SJSA1 (cell line): ENCODE measurements at places on chromosomes 12 and 14.

- no peak for DNase-seq
- no peaks in the 10 kb centered on the region for H3K36me3 ChIP-seq
- H3K27me3 ChIP-seq = no peaks in the 10 kb centered on the region; the same call in 1 of the 2 replicates
- no peak overlapping the region for H3K27ac ChIP-seq
These were observed 21.6 kb upstream of the TMCC3 start for GRCh38 chr12:94671917-94672316.

GRCh38 chr14:33767586-33768457, 183.1 kb downstream of the EGLN3 start:
- peaks cover 12% of the 10 kb centered on the region for H3K4me1 ChIP-seq
- no peaks in the 10 kb centered on the region for H3K36me3 ChIP-seq
- H3K4me3 ChIP-seq = no peak overlapping the region
- H3K27me3 ChIP-seq = no peaks in the 10 kb centered on the region
- DNase-seq = no peak
- 0 out of 2 replicates have a peak overlapping the region, but pooled peaks have one; percentile 9 for H3K27ac ChIP-seq

DNA sequence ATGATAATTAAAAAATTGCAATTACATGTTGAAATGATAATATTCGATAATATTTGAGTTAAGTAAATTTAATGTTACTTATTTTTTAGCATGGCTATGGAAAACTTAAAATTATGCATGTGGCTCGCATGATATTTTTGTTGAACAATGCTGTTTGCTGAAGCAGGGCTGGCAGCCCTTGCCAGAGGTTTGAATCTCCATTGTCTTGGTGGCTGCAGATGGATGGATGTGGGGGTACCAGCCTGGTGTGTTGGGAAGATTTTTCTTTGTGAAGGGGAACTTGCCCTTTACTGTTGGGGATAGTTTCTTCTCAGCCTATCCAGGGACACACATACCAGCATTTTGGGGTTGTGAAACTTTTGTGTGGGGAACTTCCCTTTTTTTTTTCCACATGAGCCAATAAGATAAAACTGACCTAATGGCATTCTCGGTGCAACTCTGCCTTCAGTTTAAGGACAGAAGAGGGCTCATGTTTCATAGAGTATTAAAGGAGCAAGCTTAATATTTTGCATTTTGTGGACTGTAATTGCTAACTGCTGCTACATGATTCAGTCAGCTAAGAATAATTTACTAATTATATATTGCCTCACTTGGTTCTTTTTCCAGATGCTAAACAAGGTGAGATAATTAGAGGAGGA, 8.8 kb downstream of the RASSF3 start:
- DNase-seq = no peak
- no peak overlapping the region for H3K4me3 ChIP-seq
- H3K4me1 ChIP-seq = peaks cover 43% of the 10 kb centered on the region

- no peak overlapping the region for H3K4me3 ChIP-seq
- H3K27ac ChIP-seq = no peak overlapping the region
- H3K27me3 ChIP-seq = no peaks in the 10 kb centered on the region
- H3K36me3 ChIP-seq = no peaks in the 10 kb centered on the region
These were observed 98.1 kb downstream of the PTPRR start for GRCh38 chr12:70822412-70822811.

DNA sequence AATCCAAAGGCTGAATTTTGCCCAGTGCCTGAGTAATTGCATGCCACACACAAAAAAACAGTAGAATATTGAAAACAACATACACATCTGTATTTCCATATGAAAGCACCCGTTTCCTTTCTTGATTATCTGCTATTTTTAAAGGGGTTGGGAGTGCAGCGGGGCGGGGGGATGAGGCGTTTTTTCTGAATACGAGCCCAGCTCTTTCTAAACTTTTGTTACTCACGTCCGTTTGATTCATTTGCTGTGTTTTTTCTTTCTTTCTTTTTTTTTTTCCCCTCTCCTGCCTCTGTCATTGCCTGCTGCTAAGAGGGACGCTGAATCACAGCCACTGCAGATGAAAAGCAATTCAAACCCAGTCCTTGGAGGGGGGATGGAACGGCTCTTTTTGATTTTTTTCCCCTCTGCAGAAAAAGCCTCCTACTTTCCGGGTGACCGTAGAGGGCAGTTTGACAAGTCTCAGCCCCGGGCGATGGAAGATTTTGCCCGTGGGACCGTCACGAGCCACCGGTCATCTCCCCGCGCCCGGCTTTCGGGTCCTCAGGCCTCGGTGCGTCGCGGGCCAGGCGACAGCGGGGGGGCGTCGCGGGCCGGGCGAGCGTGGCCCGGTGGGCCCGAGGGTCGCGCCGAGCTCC, 572 bp upstream of the RASSF8 start:
- peak overlapping the region; percentile 93 for H3K4me3 ChIP-seq
- H3K27ac ChIP-seq = peak overlapping the region; percentile 99
- H3K27me3 ChIP-seq = no peaks in the 10 kb centered on the region
- peaks cover 17% of the 10 kb centered on the region for H3K36me3 ChIP-seq
- DNase-seq = peak; percentile 82

GRCh38 chr12:93183940-93184671, 193.6 kb upstream of the NUDT4 start:
- no peak for DNase-seq
- H3K27me3 ChIP-seq = no peaks in the 10 kb centered on the region
- no peak overlapping the region for H3K27ac ChIP-seq
- H3K4me1 ChIP-seq = no peaks in the 10 kb centered on the region

DNA sequence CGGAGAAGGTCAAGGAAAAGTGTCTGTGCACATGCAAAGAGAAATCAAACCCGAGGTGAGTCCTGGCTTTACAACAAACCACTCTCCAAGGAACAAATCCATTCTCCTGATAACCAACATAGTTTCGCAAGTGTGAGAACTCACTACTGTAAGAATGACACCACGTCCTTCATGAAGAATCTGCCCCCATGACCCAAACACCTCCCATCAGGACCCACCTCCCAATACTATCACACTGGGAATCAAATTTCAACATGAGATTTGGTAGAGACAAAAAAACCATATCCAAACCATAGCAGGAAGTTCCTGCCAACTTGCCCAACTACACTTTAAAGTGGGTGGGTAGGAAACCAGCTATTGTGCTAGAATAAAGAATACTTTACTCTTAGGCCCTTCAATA, 2.4 kb upstream of the ERC1 start:
- H3K27ac ChIP-seq = no peak overlapping the region
- peaks cover 3% of the 10 kb centered on the region; the same call in 1 of the 2 replicates for H3K36me3 ChIP-seq
- peaks cover 21% of the 10 kb centered on the region for H3K4me1 ChIP-seq
- DNase-seq = no peak
- no peaks in the 10 kb centered on the region for H3K27me3 ChIP-seq
- H3K4me3 ChIP-seq = no peak overlapping the region

DNA sequence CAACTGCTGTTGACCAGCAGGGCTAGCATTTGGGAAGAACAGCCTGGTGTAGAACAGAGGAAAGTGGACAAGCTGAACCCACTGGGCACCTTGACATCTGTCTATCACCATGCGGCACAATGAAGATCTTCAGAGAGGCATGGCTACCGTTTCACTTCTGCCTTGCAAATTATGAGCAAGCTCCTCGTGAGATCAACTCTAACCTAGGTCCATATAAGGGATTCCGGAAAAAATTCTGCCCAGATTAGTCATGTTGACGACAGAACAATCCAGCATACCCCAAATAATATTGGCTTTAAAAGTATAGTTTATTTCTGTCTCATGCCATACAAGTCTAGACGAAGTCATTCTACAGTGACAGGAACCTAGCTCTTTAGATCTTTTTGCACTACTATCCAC, 91.6 kb upstream of the ATF7IP start:
- no peaks in the 10 kb centered on the region for H3K4me1 ChIP-seq
- no peaks in the 10 kb centered on the region for H3K36me3 ChIP-seq
